ENCODE measurements at places on chromosomes 7 and 10.

- DNase-seq: no peak
Observed at GRCh38 chr7:8214244-8214824, 47.6 kb downstream of the ICA1 start.

- no peak for DNase-seq
Observed at GRCh38 chr7:71145906-71146901, 14.3 kb downstream of the GALNT17 start.

- no peak for DNase-seq
Observed at GRCh38 chr7:66237906-66238772, 33.0 kb downstream of the TPST1 start.

DNA sequence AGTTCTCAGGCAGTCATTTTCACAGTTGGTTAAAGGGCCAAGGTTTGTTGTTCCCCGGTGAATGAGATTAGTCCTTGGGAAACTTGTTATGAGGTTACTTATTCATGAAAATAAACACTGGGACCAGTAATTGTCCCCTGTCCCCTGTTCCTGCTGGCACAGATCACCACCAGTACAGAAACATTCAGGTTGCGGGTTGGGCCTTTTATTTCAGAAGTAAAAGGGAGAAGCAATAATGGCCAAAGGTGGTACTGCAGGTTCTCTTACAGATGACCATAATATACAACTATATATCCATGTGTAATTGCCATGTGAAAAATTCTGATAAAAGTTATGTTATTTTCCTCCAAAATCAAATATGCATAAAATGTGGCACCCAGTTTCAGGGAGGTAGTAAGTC lies 442.0 kb downstream of the SORCS1 start:
- DNase-seq: no peak

DNA sequence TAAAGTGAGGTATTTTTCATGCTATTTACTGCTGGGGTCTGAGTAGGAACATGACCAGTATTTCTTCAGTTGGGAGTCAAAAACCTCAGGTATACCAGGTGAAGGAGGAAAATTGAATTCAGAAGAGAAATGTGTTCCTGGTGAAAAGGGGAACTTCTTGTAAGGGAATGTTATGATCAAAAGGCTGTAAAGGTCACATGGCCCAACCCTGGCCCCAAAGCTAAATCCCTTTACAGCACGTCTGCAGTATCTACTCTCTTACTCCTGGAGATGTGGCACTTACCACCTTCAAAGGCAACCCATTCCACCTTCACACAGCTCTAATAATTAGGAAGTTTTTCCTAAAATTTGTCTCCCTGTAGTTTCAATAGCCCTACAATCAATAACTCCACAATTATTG lies 15.2 kb downstream of the PIK3AP1 start:
- DNase-seq: no peak

GRCh38 chr10:72466018-72466417 lies 111.3 kb upstream of the DNAJB12 start:
- no peak for DNase-seq

GRCh38 chr7:107833684-107834106 lies 30.7 kb upstream of the SLC26A3 start:
- no peak for DNase-seq
